Astrocyte of the hippocampus (primary cell): ENCODE measurements at places on chromosomes 11 and 22.

- no peak for DNase-seq
Observed at GRCh38 chr11:95066716-95067038, at the start of gene SRSF8. TSS of gene SRSF8 (plus strand) at chr11:95066919. CDS start at chr11:95067227, 308 bp downstream.

GRCh38 chr22:23539135-23539838 lies 40.8 kb downstream of the IGLL1 start:
- peak; percentile 83 for DNase-seq

- peak; percentile 48 for DNase-seq
Observed at GRCh38 chr22:36873614-36874308, 13.0 kb downstream of the NCF4 start.

GRCh38 chr11:119533921-119534736 lies 111.2 kb upstream of the THY1 start:
- peak; percentile 80 for DNase-seq

DNA sequence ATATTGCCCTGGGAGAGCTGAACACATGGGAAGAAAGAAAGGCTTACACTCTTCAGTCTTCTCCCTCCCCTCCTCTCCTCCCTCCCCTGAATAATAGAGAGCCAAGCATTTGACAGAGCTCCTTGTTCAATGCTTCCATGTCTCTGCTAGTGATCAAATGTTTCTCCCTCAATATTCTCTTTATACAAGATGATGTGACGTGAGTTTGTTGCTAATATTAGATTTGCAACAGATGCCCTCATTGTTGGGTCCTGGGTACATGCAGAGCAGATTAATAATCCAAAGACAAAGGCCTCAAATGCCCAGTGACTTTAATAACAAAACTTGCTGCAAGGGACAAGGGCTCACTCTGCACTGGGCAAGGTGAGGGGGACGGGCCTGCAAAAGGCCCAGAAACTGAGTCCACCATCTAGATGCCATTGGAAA lies 7.1 kb upstream of the ENDOD1 start:
- DNase-seq, result no peak

DNA sequence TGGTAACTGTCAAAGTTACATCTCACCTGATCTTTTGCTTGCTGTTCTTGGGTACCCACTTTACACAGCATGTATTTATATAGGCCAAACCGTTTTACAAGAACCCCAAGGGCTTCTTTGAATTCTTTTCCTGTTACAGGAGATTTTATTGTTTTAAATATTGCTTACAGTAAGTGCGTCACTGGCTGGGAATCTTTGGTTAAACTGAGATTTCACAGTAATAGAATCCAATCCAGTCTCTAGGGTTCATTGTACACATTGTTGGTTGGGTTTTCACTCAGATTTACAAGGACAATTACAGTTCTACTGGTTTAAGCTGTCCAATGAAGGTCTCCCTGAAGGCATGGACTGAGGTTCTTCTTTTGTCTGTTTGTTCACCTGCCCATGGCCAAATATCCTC lies 171.7 kb downstream of the INSC start:
- DNase-seq, result no peak

GRCh38 chr11:22467248-22467647 lies 129.1 kb downstream of the SLC17A6 start:
- no peak for DNase-seq

DNA sequence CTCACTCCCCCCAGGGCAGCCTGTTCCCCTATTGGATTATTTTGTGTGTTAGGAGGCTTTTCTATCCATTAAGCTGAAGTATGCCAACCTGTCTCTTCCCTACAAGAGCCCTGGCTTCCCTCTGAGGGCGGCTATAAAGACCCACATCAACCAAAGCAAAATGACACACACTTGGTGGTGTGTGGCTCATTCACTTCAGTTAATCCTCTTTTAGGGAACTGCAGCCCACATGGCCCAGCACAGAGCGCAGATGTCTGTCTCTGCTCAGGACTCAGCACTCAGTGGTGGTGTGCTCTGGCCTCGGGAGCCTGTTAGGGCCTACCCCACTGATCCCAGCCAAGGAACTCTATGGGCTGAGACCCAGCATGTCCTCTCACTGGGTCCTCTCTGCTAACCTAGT lies 32.2 kb upstream of the LRRC10B start:
- no peak for DNase-seq

DNA sequence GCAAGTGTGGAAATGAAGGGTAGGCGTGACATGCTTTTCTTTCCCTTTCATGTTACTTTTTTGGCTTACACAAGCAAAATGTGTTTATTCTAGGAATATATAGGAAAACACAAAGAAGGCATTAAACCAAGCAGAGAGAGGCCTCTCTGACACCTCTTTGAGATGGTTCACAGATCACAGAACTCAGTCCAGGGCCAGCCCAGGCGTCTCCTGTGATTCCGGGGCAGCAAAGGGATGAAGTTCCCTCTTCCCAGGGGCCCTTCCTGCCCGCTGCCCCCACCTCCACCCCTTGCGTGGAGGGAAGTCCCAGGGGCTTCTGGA lies 78.0 kb downstream of the CACNA1I start:
- no peak for DNase-seq

GRCh38 chr11:102240502-102240901 lies 76.8 kb upstream of the BIRC3 start:
- peak; percentile 82 for DNase-seq

- DNase-seq, result no peak
Observed at GRCh38 chr11:69694781-69695180, 9.0 kb downstream of the FGF19 start.

GRCh38 chr11:66868726-66869566 lies 12.1 kb downstream of the LRFN4 start:
- peak; percentile 40 for DNase-seq

GRCh38 chr11:58578635-58579191 lies at the start of gene ZFP91:
TSS of gene ZFP91 (plus strand) at chr11:58579063. CDS start at chr11:58579282, 219 bp downstream.
- DNase-seq, result peak; percentile 99

GRCh38 chr11:132088551-132088950 lies 718.1 kb downstream of the NTM start:
- DNase-seq, result no peak

DNA sequence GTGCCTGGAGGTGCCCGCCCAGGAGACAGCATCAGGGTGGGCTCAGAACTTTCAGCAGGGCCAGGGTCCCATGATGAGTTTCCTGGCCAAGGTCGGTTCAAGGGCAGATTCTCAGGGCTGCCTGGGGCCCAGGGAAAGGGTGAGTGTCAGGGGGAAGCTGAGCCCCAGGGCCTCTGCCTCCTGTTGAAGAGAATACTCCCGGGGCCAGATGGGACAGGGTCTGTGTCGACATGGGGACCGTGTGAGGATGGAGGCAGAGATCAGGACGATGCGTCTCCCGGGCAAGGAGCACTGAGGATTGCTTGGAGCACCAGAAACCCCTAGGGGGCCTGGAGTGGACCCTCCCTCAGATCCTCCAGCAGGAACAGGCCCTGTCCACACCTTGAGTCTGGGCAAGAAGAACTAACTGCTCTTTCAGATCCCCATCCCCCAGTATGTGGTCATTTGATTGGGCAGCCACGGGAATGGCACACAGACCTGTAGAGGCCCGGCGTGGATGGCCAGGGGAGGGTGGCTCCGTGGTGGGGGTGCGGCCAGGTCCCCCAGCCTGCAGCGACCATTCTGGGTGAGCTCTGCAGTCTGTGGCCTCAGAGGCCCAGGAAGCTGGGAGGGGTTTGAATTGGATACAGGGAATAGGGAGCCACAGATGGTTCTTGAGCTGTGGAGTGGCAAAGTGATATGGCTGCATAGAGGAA lies 1078.7 kb downstream of the BRD1 start:
- no peak for DNase-seq

DNA sequence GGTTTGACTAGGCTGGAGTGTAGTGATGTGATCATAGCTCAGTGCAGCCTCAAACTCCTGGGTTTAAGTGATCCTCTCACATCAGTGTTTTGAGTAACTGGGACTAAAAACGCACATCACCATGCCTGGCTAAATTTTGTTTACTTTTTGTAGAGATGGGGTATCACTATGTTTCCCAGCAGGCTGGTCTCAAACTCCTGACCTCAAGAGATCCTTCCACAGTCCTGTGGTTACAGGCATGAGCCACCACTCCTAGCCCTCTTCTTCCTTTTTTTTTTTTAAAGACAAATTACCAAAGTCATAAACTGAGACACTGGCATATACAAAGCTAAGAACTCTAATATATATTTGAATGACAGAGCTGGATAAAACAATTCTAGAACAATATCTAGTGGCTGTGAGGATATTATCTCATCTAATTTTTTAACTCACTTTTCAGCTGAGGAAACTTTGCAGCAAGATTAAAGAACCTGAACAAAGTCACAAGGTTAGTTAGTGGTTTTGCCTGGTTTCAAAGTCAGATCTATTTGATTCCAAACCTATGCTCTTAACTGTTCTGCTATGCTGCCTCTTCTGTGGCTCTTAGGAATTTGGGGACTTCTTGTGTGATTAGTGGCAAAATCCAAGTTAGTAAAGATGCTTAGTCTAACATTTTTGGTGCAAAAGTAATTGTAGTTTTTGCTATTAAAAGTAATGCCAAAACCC lies 95.3 kb upstream of the RAG2 start:
- DNase-seq, result no peak

GRCh38 chr11:69588270-69588669 lies 52.7 kb upstream of the CCND1 start:
- DNase-seq, result peak; percentile 31

GRCh38 chr11:75502138-75502537 lies 23.6 kb downstream of the GDPD5 start:
- no peak for DNase-seq

DNA sequence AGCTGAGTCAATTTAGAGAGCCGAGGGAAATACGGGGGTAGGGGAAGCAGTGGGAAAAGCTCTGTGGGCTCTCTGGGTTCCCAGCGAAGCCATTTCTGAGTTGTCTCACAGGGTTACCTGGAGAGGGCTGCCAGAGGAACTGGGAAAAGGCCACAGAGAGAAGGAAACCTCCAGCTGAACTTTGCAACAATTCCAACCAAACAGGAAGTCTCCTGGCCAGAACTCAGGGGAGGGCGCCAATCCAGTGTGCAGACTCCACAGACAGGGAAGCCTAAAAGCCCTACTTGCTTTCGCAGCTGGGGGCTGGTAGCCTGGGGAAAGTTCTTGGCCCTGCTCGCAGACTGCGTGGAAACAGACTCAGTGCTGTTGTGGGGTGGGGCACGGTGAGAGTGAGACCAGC lies 23.1 kb upstream of the GNAZ start:
- no peak for DNase-seq

GRCh38 chr11:75905434-75905833 lies 90.4 kb downstream of the UVRAG start:
- no peak for DNase-seq

GRCh38 chr11:122843281-122844141 lies 5.2 kb downstream of the CRTAM start:
- DNase-seq, result no peak

- no peak for DNase-seq
Observed at GRCh38 chr11:14350215-14350614, 8.8 kb downstream of the RRAS2 start.

GRCh38 chr11:75024764-75025211 lies 36.1 kb downstream of the NEU3 start:
- DNase-seq, result no peak

GRCh38 chr11:19939415-19939929 lies 220.8 kb downstream of the DBX1 start:
- DNase-seq, result no peak
